ENCODE measurements at places on chromosomes 7 and 10.

DNA sequence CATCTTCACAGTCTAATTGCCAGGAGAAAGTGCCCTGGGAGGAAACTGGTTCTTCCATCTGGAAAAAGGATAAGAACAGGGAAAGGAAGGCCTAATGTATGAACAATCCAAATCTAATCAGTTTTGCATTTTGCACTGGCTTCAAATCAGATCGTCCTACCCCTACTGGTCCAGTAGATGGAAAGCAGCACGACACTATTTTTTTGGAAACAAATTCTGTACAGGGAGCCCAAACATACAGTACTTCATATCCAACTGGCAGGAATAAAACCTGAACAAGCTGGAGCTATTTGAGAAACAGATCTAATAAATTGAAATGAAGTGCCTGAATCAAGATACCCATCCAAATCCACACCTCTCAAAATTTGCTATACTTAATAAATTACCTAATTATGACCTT lies 36.5 kb downstream of the ETV1 start:
- no peak for DNase-seq

GRCh38 chr7:105267244-105267643 lies 121.5 kb downstream of the SRPK2 start:
- DNase-seq: no peak

DNA sequence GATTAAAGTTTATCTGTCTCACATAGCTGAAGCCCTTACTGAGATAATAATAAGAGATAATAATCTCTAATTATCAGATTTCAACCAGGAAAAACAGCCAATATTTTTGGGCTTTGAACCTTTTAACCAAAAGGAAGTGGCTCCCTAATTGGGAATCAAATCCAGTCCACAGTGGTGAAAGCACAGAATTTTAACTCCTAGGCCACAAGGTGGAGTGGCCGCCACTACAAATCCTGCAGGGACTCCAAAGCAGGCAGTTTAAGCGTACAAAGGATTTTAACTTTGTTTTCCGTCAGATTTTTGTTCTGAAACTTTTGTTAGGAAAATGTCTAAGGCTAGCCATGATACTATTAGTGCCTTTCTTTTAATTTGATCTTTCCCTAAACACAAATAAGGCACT lies 99.6 kb upstream of the CCNY start:
- DNase-seq: no peak

DNA sequence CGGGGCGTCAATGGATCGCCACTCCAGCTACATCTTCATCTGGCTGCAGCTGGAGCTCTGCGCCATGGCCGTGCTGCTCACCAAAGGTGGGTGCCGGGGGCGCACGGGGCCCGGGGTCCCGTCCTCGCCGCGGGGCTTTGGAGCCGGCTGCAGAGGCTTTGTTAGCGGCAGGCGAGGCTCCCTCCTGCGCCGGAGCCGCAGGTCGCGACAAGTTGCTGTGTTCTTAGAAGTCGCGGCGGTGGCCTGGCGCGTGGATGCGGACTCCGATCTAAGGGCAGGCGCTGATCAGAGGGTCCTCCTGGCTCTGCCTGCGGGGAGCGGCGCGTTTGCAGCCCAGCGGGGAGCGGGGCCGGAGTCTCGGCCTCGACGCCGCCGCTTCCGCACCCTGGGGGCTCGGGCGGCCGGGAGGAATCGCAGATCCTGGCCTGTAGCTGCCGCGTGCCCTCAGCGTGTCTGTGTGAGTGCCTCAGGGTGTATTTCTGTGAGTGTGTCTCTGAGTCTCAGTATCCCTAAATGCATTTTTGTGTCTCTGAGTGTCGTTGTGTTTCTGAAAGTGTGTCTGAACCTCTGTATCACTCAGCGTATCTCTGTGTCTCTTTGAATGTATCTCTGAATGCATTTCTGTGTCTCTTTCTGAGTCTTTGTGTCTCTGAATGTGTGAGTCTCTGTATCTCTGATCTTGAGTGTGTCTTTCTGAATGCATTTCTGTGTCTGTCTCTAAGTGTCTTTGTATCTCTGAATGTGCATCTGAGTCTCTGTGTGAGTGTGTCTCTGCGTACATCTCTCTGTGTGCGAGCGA lies 766 bp downstream of the BAMBI start:
- DNase-seq: no peak

DNA sequence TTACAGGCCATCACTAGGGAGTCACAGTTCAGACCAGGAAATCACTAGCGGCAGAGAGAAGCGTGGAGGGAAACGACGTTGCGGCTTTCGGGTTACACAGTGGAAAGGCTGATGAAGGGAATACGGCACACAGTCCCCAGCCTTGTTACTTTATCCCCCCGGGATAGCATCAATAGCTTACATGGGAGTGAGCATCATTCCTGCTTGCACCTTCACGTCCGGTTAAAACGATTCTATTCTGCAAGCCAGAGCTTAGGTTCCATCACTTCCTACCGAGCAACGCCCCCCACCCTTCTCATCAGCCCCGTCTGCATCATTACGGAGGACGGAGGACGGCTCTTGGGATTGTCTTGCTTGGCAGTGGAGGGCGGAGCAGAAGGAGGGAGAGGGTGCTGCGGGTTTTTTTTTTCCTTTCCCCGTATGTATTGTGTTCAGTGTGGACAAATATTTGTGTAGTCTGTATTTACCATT lies 124.9 kb downstream of the CLEC2L start:
- DNase-seq: no peak

DNA sequence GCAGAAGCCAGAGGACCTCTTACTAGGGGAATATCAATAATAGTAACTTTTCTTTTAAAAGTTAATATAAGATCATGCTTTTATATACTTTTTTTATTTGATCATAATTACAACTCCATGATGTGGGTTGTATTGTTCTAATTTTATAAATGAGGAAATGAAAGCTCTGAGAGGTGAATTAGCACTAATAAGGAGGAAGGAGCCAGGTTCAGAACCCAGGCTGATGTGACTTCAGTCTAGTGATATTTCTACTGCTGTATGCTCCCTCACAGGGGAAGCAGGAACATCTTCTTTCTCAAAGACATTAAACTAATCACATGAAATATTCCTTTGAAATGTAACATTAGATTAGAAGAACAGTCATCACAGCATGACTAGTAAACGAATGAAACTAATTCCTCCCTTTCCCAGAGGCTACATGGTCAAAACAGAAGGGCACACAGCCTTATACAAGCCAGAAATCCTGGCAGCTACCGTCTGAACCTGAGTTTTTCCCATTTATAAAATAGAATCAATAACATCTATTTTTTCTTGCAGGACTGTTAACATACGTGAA lies 81.4 kb upstream of the GJD4 start:
- no peak for DNase-seq

DNA sequence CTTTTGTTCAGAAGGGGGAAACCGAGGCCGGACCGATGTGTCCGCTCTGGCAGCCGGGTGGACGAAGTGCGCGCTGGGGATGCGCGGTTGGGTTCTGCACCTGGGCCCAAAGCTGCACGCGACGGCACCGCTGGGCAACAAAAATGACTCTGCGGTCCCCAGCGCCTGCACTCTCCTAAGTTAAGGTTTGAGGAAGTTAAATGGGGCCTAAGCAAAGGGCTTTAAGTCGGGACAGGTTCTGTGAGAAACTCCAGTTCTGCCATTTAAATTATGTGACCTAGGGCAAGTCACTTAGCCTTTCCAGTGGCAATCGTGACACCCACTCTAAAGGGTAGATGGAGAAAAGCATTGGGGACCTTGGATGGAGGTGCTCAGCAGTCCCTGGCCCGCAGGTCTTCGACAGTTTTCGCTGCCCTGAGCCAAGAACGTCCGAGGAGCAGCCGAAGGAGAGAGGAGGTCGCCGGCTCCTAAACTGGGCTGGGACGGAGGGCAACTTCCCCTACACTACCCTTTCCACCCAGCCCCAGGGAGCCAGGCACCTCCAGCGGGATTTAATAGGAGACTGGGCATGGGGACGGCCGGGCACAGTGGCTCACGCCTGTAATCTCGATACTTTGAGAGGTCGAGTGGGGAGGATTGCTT lies 534 bp upstream of the ACBD5 start:
- DNase-seq: no peak

DNA sequence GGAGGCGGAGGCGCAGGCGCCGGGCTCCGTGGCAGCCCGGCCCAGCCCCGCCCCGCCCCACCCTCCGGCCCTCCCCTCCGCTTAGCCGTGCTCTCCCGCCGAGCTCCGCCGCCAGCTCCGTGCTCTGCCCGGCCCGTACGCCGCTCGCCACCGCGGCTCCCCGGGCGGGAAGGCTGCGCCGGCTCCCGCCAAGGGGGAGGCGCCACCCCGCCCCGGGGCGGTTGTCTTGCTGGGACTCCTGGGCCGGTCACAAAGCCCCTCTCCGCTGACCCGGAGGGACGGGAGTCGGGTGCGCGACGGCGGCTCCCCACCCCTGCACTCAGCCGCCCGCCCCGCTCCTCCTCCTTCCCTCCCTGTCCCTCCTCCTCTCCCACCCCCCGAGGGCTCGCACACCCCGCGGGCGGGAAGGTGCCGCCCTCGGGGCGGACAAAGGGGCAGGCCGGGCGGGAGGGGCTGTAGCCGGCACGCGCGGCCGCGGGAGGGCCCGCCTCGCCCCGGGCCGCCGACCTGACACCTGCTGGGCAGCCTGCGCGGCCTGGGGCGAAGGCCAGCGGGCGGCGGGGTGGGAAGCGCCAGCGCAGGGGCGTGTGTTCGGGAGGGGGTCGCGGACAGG lies 11.5 kb upstream of the SP8 start:
- DNase-seq: no peak

DNA sequence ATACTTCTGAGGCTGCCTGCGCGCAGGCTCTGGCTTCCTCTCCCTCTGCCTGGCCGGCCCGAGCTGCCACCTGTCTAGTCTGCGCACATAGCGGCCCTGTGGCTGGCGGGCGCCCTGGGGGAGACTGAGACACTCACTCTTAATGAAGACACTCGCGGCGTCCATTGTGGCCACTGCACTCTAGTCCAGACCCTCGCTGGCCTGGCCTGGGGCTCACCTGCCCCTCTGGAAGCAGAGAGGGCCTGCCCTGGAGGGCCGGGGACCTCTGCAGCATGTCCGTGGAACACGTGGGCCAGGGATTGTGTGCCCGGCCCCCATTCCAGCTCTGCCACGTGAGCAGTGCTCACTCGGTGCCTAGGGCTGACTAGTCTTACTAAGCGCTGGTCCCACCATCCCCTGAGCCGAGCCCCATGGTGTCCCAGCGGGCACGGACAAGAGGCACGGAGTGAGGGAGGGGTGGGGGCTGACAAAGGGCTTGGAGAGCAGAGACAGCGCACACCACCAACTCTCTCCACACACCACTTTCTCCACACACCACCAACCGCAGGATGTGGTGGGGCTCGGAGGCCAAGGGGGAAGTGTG lies 149.3 kb downstream of the ELFN1 start:
- no peak for DNase-seq

DNA sequence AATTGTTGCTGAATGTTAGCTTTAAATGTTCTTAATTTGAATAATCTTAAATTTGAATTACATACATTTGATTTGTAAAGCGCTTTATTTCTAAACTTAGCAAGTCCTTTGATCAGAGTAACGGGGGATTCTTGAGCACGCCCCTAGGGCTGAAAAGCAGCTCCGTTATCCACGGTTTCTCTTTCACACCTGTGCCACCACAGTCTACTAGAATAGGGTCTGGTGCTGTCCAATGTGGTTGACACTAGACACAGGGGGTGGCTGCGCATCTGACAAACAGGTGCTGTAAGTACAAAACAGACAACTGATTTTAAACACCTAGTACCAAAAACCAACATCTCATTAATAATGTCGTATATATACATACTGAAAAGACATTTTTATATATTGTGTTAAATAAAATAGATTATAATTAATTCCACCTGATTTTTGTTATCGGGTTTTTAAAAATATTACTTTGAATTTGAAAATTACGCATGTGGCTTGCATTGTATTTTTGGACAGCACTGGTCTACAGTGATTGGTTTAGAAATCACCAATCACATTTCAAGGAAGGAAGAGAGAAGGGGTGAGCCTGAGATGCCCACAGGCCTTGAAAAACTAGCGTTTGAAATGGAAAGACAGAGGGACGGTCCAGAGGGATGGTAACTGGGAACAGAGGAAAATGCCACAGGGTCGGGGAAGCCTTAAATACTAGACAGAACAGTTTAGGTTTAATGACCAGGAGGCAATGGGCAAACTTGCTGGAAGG lies 7.3 kb downstream of the SEPHS1 start:
- DNase-seq: no peak

DNA sequence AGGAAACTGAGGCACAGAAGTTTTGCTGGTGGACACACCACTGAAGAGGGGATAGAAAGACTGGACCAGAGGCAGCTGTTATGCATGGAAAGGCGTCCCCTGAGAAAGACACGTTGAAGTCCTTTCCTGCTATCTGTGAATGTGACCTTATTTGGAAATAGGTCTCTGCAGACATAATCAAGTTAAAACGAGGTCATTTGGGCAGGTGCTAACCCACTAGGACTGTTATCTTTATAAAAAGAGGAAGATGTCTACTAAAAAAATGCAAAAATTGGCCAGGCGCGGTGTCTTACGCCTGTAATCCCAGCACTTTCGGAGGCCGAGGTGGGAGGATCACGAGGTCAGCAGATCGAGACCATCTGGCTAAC lies 31.6 kb downstream of the ELMO1 start:
- DNase-seq: no peak

DNA sequence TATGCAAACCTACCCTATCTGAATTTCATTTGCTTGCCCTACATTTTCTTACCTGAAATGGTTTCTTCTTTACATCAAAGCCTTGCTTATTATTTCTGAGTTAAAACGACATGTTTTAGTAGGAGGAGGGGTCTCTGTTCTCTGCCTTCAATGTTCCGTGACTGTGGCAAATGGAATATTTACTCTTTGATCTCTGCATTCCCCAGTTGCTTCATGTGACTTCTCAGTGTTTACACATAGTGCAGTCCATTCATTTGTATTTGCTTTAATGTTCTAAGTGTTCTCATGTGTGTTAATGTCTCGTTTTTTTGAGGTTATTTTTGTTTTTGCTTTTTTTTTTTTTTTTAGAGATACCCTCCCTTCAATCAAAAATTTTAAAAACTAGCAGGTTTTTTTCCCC lies 75.8 kb downstream of the GNAI1 start:
- no peak for DNase-seq

- DNase-seq: no peak
Observed at GRCh38 chr10:31262672-31263071, 56.3 kb upstream of the ZEB1 start.

GRCh38 chr7:137937202-137937560 lies 64.7 kb downstream of the CREB3L2 start:
- DNase-seq: no peak

DNA sequence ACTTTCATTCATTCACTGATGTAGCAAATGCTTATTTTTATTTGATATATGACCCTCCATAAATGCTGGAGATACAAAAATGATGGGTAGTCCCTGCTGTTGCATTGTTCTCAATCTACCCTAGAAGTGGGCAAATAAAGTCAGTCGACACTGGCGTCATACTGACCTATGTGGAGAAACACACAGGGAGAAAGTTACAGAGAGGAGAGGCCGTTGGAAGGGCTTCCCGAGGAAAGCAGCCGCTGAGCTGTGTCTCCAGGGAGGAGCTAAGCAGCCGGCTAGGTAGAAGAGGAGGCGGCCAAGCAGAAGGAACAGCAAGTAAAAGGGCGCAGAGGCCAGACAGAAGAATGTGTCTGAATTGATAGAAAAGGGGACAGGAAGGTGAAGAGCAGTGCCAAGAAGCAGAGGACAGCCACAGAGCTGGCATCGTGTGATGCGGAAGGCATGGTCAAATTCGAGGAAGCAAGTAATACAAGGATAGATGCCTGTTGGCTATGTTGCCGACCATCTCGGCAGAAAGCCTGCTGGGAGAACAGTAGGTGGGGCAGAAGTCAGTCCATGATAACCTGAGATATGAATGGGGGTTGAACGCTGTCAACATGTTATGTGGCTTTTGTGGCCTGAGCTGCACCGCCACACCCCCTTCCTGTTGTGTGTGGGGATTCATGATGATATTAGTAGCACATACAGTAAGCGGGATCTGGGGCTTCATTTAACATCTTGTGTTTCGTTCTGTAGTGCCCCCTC lies 25.9 kb downstream of the ST8SIA6 start:
- DNase-seq: no peak
